ENCODE measurements at places on chromosomes 4 and X. TPM values are rescaled to one million over a fixed set of nuclear protein-coding genes. Genes with fewer than 3 reads are reported as not detected.

Gene ATP2B3
- total RNA-seq, result not detected

Gene ZCCHC12
- total RNA-seq, result 0.46 TPM

DNA sequence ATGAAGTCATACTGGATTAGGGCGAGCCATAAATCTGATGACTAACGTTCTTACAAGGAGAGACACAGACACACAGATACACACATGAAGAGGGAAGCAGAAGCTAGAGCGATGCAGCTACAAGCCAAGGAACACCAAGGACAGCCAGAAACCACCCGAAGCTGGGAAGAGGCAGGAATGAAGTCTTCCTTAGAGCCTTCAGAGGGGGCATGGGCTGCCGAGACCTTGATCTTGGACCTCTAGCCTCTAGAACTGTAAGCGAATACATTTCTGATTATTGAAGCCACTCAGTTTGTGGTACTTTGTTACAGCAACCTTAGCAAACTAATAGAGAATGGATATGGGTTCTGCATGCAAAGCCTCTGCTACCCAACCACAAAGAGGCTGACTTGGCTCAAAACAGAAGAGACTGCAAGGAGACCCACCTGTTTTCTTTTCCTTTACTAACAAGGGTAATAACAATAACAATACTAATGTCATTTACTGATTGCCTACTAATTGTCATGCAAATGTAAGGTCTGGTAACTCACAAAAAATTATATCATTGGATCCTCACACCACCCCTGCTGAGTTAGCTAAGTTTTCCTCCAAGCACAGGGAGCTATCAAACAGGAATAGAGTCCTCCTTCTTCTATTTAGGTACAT is 10.1 kb upstream of the LDB2 start:
- no peak for DNase-seq

GRCh38 chrX:44274096-44274495 is 69.4 kb downstream of the EFHC2 start:
- DNase-seq, result no peak

GRCh38 chr4:119321921-119322687 is at the start of gene FABP2:
FABP2 (minus strand) TSS chr4:119322138; CDS start chr4:119322102, 36 bp downstream.
- no peak for DNase-seq

DNA sequence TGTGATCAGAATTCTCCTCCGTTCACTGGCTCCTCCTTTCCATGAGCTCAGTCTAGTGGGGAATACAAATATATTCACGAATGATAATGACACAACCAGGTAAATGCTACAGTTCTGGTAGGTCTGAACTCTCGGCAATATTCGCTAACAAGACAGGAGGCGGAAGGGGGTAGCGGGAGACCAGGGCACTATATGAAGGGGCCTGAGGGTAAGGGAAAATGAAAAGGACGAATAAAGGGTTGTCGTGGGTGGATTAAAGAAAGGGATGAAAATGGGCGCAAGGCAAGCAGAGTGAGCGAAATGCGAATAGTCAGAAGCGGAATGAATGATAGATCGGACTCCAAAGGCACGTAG is 743 bp downstream of the NKAP start:
- no peak for DNase-seq

- no peak for DNase-seq
Measured at GRCh38 chrX:36407836-36408235, 488.3 kb downstream of the CFAP47 start.

Gene TRAPPC2
- total RNA-seq, result 6.4 TPM

- DNase-seq, result no peak
Measured at GRCh38 chr4:2842687-2843262, 869 bp upstream of the ADD1 start.

DNA sequence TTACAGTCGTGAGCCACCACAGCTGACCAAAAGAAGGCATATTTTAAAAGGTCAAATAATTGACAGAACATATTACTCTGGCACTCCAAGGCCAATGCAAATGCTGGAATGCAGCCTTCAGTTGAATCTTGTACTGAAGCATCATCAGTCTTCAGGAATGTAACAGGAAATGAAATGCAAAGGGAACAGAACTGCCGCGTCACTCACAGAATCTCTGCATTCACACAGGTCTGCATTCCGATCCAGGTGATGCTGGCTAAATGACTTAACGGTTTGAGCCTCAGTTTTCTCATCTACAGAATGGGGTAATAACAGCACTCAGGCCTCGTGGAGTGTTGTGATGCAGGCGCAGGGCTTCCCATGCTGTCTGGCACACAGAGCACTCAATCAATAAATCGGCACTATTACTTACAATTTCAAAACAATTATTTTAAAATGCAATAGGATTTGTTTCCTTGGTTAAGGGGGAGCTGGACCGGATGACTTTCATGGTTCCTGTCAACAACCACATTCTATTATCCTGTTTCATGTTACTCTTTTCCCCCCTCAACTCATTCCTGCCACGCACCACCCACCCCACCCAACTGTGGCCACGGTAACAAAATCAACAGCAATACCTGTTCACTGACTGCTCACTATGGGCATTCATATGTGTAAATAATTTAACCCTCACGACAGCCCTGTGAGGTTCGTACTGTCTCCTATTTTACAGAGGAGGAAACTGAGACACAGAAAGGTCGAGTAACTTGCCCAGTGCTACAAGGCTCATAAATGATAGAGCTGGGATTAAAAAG is 32.4 kb downstream of the IGFBP7 start:
- no peak for DNase-seq

GRCh38 chr4:82765134-82765533 is 33.5 kb downstream of the SCD5 start:
- DNase-seq, result no peak

Gene FAM47E
- total RNA-seq, result 0.07 TPM

GRCh38 chrX:129876771-129877305 is 29.1 kb upstream of the UTP14A start:
- DNase-seq, result peak; percentile 31

Gene CXCL11
- 0.06 TPM for total RNA-seq

Gene RTL3
- total RNA-seq, result 0.06 TPM

GRCh38 chrX:154724993-154725756 is 25.7 kb downstream of the GAB3 start:
- DNase-seq, result no peak

Gene GPR173
- 2.2 TPM for total RNA-seq

Gene POF1B
- total RNA-seq, result not detected

Gene UGDH
- 60.9 TPM for total RNA-seq

DNA sequence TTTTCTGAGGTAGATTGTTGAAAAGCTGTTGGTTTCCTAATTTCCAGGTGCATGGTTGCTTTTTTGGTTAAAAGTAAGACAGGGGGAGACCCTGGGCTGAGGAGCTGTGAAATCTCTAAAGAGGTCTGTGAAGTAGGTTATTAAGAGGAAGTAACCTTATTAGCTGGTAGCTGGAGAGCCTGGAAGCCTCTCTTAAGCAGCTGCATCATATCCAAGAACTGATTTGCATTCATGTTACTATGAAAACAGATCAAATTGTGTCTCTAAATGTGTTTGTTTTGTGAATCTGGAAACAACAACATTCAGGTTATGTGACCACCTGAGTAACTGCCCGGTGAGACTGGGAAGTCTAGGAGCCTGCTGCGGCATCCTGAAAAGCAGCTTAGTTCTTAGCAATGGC is 54.1 kb downstream of the ARHGAP10 start:
- DNase-seq, result no peak

- no peak for DNase-seq
Measured at GRCh38 chr4:105140684-105141490, 5.8 kb upstream of the TET2 start.

DNA sequence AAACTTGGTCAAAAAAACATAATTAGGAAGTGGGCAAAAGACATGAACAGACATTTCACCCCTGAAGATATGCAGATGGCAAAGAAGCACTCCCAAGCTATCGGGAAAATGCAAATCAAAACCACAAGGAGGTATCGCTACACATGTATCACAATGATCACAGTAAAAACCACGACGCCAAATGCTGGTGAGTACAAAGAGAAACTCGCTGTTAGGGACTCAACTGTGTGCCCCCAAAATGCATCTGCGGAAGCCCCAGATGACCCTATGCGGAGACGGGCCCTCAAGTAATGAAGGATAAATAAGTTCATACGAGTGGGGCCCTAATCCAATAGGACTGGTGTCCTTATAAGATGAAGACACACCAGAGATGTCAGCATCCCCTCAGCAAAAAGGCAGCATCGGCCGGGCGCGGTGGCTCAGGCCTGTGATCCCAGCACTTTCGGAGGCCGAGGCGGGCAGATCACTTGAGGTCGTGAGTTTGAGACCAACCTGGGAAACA is 10.2 kb downstream of the GAK start:
- no peak for DNase-seq

Gene SLC34A2
- total RNA-seq, result 1.6 TPM

DNA sequence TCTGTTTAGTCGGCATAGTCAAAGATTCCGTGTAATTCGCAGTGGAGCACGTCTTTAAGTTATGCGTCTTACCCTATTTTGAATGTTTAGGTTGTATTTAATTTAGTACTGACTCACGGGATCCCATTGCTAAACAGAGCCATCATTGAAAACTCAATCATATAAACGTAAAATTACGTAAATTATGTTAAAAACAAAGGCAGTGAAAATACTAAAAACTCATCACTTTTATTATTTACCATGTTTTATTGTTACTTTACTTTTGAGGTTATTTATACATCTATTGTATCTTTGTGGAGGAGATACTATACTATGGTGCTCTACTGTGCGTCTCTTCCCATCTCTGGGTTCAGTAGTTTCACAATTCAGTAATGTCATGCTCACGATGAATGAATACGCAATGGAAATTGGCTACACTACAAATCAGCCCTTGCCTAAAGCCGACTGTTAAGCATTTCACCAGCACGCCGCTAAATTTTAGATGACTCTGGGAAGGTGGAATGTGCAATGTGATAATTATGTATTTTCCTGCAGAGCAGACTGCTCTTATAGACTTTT is 944 bp downstream of the FUNDC2 start:
- no peak for DNase-seq

DNA sequence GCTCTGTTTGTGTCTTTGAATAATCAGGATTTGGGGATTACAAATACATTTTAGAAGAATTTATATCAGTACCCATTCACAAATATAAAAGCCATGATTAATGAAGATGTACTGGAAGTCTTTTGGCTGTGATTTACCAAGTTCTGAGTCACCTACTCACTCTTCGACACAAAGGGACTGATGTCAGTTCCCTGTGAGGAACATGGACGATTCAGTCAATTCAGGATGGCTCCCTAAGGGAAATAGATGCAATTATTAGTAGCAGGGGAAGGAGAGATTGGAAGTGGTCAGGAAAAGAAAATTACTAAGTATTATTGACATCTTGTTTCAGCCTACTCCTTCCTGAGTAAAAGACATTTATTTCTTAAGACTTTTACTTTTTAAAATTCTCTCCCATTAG is 550.7 kb upstream of the SLIT2 start:
- DNase-seq, result no peak

Gene GPR143
- 16.6 TPM for total RNA-seq

Gene UPF3B
- total RNA-seq, result 4.8 TPM

- DNase-seq, result no peak
Measured at GRCh38 chrX:123740536-123740935, 7.7 kb upstream of the THOC2 start.

DNA sequence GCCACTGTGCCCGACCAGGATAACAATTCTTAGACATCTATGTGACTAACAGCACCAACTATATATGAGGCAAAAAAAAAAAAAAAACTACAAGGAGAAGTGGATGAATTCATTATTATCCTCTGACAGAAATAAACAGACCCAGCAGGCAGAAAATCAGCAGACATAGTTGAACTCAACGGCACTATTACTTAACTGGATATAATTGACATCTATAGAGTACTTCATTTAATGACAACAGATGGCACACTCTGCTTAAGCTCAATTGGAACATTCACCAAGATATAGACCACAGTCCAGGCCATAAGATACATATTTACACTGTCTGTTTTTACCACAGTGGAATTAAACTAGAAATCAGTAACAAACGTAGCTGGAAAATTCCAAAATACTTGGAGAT is 13.3 kb downstream of the CLDN22 start:
- no peak for DNase-seq

- DNase-seq, result no peak
Measured at GRCh38 chr4:4327652-4328121, 37.6 kb downstream of the ZBTB49 start.

DNA sequence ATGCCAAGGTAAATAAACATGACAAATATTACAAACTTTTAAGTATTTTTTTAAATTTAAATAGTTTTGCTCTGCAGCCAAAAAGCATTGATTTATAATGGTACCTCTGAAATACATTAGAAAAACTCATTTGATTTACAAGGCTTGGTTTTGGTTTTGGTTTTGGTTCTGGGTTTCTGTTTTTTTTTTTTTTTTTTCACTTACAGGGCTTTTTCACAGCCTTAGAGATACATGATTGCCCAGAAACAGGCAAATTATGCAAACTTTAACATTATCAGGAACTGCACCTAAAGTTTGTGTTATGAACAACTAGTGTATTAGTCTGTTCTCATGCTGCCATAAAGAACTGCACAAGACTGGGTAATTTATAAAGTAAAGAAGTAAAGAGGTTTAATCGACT is 196.4 kb upstream of the DDX53 start:
- no peak for DNase-seq

DNA sequence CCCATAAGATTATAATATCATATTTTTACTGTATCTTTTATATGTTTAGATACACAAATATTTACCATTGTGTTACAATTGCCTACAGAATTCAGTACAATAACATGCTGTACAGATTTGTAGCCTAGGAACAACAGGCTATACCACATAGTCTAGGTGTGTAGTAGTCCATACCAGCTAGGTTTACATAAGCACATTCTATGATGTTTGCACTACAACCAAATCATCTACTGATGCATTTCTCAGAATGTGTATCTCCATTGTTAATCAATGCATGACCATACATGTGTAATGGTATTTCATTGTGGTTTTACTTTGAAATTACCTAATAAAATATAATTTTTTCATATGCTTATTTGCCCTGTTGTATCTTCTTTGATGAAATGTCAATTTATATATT is 288.1 kb upstream of the PCDH10 start:
- DNase-seq, result no peak

DNA sequence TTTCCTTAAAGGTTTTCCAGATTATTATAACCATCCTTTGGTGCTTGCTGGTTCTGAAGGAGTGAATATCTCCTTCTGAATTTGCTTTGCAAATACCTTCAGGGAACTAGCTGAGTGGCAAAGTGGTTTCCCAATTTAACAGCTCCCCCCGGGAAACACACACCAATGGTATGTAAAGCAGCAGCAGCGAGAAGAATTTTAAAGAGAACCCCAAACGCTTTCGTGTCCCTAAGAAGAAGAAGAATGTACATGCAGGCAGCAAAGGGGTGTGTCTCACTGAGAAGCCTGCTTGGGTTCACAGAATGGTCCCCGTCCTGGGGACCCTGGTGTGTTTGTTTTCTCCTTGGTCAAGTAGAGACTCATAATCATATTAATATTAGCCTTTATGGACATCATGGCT is 4.2 kb upstream of the AKAP17A start:
- DNase-seq, result no peak

- no peak for DNase-seq
Measured at GRCh38 chr4:17781300-17782287, at the start of gene FAM184B. FAM184B (minus strand) TSS chr4:17781621; CDS start chr4:17781299, 322 bp downstream.

Gene EXOC1L
- not detected for total RNA-seq
